ENCODE measurements at places on chromosomes 11 and 22.

- no peak for DNase-seq
Measured at GRCh38 chr22:50213263-50213662, 12.5 kb downstream of the SELENOO start.

DNA sequence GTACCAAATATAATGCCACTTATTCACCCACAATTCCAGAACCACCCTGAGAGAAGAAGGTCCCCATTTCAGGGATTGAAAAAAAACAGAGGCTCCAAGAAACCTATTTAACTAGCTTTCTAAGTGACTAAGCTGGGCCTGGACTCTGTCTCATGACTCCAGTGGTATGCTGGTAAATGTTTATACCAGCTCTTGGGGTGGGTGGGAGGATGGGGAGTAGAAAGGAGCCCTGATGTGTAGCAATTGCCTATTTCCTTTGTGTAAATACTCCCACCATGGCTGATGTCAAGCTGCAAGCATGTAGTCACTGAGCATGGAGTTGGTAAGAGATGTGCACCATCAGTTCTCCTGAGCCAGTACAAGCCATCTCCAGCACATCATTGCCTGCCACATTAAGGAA lies 2.8 kb downstream of the PRG3 start:
- no peak for DNase-seq

DNA sequence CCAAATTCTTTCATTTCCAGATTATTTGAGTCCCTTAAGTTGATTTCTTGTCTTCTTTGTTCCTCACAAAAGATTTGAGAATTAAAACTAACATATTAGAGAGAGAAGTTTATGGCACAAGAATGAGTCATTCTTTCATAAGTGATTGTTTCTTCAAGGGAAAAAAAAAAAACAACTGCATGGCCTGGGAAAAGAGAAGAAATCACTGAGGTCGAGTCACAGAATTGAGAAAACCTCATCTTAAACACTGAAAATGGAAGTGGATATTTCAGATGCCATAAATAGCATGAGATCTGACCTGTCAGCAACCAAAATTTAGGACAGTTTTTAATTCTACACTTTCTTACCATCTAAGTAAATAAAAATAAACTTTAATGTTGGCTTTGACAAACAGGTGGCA lies 87.2 kb downstream of the CWF19L2 start:
- DNase-seq: no peak

GRCh38 chr22:49975543-49976389 lies 15.2 kb downstream of the PIM3 start:
- no peak for DNase-seq

DNA sequence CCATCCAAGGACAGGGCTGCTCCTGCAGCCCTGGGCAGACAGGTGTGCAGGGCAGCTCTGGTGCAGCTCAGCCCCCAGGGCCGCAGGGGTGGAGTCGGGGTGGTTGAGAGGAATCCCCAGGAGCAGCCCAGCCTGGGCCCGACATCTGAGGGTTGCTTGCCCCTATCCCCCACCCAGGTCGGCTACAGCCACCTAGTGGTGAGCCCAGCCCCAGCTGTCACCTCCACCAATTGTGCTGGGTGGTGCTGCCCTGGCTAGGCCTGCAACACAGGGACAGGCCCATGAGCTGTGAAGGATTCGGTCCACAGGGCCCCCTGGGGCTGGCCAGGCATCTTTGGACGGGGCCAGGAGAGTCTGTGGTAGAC lies 29.6 kb downstream of the RTN4R start:
- DNase-seq: no peak

All from cerebellar nuclear complex (tissue), 1 donor.